HFFc6 (cell line): ENCODE measurements at places on chromosomes 3 and 15. TPM values are rescaled to one million over a fixed set of nuclear protein-coding genes. Genes with fewer than 3 reads are reported as not detected.

GRCh38 chr3:41888368-41889076 is 73.4 kb downstream of the ULK4 start:
- peaks cover 3% of the 10 kb centered on the region; the same call in 1 of the 2 replicates for H3K27me3 ChIP-seq
- no peaks in the 10 kb centered on the region for H3K4me1 ChIP-seq
- H3K4me3 ChIP-seq = no peak overlapping the region

DNA sequence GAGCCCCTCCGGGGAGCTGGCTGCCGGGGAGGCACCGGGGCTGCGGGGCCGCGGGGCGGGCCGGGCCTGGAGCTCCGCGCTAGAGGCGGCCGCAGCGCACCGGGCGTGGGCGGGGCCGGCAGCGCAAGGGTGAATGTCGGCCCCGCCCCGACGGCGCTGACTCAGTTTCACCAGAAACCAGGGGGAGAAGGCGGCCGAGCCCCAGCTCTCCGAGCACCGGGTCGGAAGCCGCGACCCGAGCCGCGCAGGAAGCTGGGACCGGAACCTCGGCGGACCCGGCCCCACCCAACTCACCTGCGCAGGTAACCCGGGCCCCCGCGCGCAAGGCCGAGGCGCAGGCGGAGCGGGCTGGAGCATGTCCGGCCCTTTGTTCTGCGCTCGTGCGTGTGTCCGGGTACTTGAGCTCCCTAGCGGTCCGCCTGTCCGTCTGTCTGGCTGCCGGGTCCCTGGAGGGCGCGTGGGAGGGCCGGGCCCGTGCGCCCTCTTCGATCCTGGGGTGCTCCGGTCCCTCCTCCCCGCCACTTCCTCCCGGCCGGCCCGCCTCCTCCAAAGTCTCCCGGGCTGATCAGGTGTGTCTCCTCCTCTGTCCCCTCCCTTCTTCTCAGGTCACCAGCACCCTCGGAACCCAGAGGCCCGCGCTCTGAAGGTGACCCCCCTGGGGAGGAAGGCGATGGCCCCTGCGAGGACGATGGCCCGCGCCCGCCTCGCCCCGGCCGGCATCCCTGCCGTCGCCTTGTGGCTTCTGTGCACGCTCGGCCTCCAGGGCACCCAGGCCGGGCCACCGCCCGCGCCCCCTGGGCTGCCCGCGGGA is at the start of gene SPINT1:
Gene SPINT1, plus strand, starts transcription at position 164 of the 811 bp plus-strand sequence. Its CDS starts 507 bp downstream, at position 671.
- peaks cover 33% of the 10 kb centered on the region for H3K27me3 ChIP-seq
- DNase-seq = no peak
- no peak within 1 kb of the TSS for H3K27ac ChIP-seq
- peak within 1 kb of the TSS; percentile 60 for H3K4me3 ChIP-seq
- H3K36me3 ChIP-seq = no peaks in the 10 kb centered on the region
- peaks cover 11% of the 10 kb centered on the region; the same call in 1 of the 2 replicates for H3K4me1 ChIP-seq

DNA sequence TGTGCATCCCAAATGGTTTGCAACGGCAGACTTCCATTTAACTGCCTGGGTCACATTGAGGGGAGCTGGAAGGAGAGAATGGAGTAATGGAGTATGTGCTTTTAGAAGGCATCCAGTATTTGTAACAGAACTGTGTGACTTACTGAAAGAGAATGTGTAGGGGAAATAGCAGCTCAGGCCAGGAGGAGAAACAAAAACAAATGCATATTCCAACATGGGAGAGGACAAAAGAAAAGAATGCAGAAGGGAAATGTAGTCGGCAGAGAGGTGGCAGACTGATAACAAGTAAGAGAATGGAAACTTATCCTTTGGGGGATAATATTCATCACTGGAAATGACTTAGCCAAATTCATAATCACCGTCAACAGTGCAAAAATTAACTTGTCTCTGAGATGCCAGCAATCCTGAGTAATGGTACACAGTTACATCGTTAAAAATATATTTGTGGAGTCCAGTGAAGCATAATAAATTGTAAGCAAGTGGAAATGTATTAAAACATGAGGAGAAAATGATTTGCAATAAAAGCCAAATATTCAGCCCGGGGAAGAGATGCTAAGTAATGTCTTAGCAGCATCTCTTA is 294.9 kb upstream of the SGO1 start:
- H3K4me3 ChIP-seq = peak overlapping the region; percentile 44; the same call in 1 of the 2 replicates
- peaks cover 21% of the 10 kb centered on the region for H3K4me1 ChIP-seq
- peaks cover 17% of the 10 kb centered on the region for H3K36me3 ChIP-seq

- no peaks in the 10 kb centered on the region for H3K36me3 ChIP-seq
- peaks cover 19% of the 10 kb centered on the region for H3K4me1 ChIP-seq
- no peak overlapping the region for H3K4me3 ChIP-seq
Observed at GRCh38 chr3:184773283-184774186, 38.4 kb upstream of the VPS8 start.

Gene APBA2
- 5.4 and 5.6 TPM in 2 replicates for total RNA-seq

GRCh38 chr3:62922326-62922725 is 47.1 kb upstream of the CADPS start:
- no peaks in the 10 kb centered on the region for H3K4me1 ChIP-seq
- H3K36me3 ChIP-seq = peaks cover 5% of the 10 kb centered on the region; the same call in 1 of the 2 replicates
- H3K27ac ChIP-seq = no peak overlapping the region
- no peak overlapping the region for H3K4me3 ChIP-seq

- DNase-seq = no peak
- H3K27ac ChIP-seq = no peak overlapping the region
- peaks cover 50% of the 10 kb centered on the region for H3K4me1 ChIP-seq
- H3K27me3 ChIP-seq = peaks cover 2% of the 10 kb centered on the region; the same call in 1 of the 2 replicates
Observed at GRCh38 chr3:104436506-104436905, 930.2 kb upstream of the ALCAM start.

DNA sequence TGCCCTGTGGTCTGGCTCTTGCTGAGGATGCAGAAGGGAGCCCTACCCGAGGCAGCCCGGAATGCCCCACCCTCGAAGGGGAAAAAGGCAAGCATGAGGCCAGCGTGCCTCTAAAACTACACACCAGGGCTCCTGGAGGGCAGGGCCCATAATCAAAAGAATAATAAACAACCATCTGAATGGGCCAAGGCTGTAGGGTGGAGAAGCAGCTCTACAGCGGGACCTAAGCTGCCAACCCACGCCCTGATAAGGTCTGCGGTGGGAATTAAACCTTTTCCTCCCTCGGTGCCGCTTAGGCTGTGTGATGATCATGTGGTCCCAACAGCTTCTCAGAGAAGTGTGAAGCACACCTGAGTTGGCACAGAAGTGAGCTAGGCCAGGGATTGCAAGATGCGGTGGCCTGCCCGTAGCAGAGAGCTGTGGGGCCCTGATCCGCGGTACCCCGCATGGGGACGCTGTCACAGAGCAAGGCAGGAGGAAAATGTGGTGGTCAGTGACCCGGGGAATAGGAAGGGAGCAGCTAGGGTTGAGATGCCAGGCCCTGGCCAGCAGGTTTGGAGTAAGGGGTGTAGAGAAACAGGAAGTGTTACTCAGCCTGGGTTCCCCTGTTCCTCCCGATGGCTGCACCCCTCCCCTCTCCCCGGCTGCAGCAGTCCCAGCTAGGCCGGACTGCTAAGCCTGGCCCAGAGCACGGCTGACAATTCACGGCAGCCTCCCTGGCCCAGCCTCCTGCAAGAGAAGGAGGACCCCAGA is 1.1 kb upstream of the C15orf62 start:
- H3K4me3 ChIP-seq = no peak overlapping the region
- no peaks in the 10 kb centered on the region for H3K36me3 ChIP-seq

DNA sequence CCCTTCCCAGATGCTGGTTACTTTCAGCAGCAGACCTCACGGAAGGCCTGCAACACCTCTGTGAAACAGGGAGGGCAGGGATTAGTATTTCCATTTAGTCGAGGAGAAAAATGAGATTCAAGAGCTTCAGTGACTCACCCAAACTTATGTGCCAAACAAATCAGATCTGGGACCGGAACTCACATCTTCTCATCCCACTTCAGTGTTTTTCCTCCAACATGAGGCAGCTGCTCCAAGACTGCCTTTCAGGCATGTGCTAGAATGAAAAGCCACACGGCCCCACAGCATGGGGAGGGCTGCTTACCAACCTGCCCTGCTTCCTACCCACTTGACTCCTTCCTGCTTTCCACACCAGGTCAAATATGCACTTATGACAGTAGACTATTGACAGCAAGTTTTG is 129.4 kb upstream of the SLC24A5 start:
- no peaks in the 10 kb centered on the region for H3K4me1 ChIP-seq
- H3K27ac ChIP-seq = no peak overlapping the region
- H3K27me3 ChIP-seq = peaks cover 6% of the 10 kb centered on the region
- no peak for DNase-seq
- no peaks in the 10 kb centered on the region for H3K36me3 ChIP-seq

GRCh38 chr15:101204739-101205535 is 46.9 kb downstream of the CHSY1 start:
- H3K27ac ChIP-seq = peak overlapping the region; percentile 71
- H3K27me3 ChIP-seq = peaks cover 2% of the 10 kb centered on the region; the same call in 1 of the 2 replicates
- H3K4me1 ChIP-seq = peaks cover 91% of the 10 kb centered on the region

DNA sequence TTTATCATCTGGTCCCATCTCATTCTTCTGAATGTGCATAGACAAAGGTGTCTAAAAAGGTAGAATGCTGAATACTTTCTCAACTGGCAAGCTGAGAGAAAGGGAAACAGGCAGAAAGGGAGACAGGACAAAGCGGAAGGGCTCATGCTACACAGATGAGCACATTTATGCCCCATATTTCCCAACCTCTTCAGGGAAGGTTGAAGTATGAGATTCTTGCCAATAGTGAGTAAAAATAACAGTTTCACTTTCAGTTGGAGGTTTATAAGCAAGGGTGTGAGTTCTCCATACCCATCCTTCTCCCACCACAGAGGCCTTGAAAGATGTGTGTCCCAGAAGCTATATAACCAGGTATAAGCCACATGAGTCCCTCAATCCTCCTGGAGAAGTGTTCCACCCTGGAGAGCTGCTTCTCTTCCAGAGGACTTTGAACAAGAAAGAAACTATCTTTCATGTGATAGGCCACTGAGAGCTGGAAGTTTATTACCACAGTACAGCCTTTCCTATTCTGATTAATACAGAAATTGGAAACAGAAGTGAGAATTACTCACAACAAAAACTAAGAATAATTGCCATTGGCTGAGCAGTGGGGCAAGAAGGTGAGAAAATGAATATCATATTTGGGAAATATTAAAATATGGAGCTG is 709.4 kb upstream of the NR2F2 start:
- no peak for DNase-seq
- H3K36me3 ChIP-seq = no peaks in the 10 kb centered on the region; the same call in none of the 2 replicates

Gene ECE2
- not detected in 3 replicates for total RNA-seq

- no peak for DNase-seq
- no peak overlapping the region for H3K4me3 ChIP-seq
- no peaks in the 10 kb centered on the region for H3K4me1 ChIP-seq
- H3K27ac ChIP-seq = no peak overlapping the region
- H3K36me3 ChIP-seq = no peaks in the 10 kb centered on the region
Observed at GRCh38 chr15:96398776-96399175, 68.3 kb downstream of the NR2F2 start.

Gene PLA2G4E
- not detected in 3 replicates for total RNA-seq

Gene SLC27A2
- 1.4 to 1.7 TPM (median 1.5 TPM) in 3 replicates for total RNA-seq

GRCh38 chr3:197592361-197593045 is 36.7 kb upstream of the BDH1 start:
- peaks cover 9% of the 10 kb centered on the region; the same call in 1 of the 2 replicates for H3K4me1 ChIP-seq
- no peaks in the 10 kb centered on the region for H3K36me3 ChIP-seq
- no peak overlapping the region for H3K27ac ChIP-seq
- DNase-seq = no peak
- peaks cover 13% of the 10 kb centered on the region for H3K27me3 ChIP-seq
- H3K4me3 ChIP-seq = no peak overlapping the region

GRCh38 chr3:127566833-127567232 is 23.7 kb downstream of the TPRA1 start:
- H3K27me3 ChIP-seq = peaks cover 9% of the 10 kb centered on the region
- no peak for DNase-seq
- no peak overlapping the region for H3K4me3 ChIP-seq
- H3K36me3 ChIP-seq = peaks cover 17% of the 10 kb centered on the region

- H3K27me3 ChIP-seq = peaks cover 14% of the 10 kb centered on the region
- peaks cover 8% of the 10 kb centered on the region; the same call in 1 of the 2 replicates for H3K4me1 ChIP-seq
- DNase-seq = no peak
- no peak overlapping the region for H3K4me3 ChIP-seq
- no peaks in the 10 kb centered on the region for H3K36me3 ChIP-seq
Observed at GRCh38 chr3:44224131-44224530, 17.6 kb upstream of the TOPAZ1 start.

DNA sequence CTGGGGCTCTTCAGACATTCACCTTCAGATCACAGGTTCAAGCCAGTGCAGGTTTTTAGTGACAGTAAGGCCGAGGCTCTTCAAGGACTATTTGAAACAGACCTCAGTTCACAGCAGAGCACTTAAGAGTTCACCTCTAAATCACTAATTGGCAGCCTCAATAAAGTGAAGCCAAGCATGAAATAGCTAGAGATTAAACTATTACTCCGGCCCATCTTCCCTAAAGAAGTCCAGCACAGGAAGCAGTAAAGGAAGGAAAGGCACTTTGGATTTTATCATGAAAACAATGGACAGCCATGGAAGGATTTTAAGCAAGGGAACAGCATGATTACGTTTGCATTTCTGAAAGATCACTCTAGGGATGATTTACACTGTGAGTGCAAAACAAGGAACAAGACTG is 27.6 kb upstream of the ARL6 start:
- no peaks in the 10 kb centered on the region for H3K4me1 ChIP-seq
- H3K36me3 ChIP-seq = no peaks in the 10 kb centered on the region
- no peak for DNase-seq
- no peak overlapping the region for H3K4me3 ChIP-seq

Gene APH1B
- total RNA-seq = 26.8 to 38.7 TPM (median 34.7 TPM) in 3 replicates

Gene GP5
- 0.05 TPM in 1 of 3 replicates, not detected in the others for total RNA-seq

DNA sequence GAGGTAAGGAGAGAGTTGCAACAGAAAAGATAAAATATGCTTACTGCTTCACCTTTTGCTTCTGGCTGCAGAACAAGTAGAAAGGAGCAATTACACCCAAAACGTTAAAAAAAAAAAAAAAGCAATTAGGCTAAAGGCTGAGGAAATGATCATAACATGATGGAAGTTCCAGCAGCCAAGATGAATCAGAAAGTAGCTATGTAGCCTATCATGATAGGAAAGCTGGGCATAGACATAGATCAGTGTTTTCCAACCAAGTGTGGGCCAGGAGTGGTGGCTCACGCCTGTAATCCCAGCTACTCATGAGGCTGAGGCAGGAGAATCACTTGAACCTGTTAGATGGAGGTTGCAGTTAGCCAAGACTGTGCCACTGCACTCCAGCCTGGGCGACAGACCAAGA is 52.6 kb downstream of the AGTR1 start:
- no peak overlapping the region for H3K4me3 ChIP-seq
- H3K27me3 ChIP-seq = peaks cover 17% of the 10 kb centered on the region
- no peaks in the 10 kb centered on the region for H3K4me1 ChIP-seq
- no peak for DNase-seq
- H3K27ac ChIP-seq = no peak overlapping the region

Gene SKOR1
- 0.08 and 0.09 TPM in 2 replicates for total RNA-seq

Gene TGM5
- not detected in 3 replicates for total RNA-seq
